ENCODE measurements at places on chromosomes 11 and 22. TPM values are rescaled to one million over a fixed set of nuclear protein-coding genes. Genes with fewer than 3 reads are reported as not detected.

P2RY2 gene
- not detected for total RNA-seq

FREY1 gene
- total RNA-seq = not detected

VPS51 gene
- 303 TPM for total RNA-seq

SMC1B gene
- not detected for total RNA-seq

CARD18 gene
- total RNA-seq = not detected

KRTAP5-10 gene
- total RNA-seq = not detected

BLID gene
- not detected for total RNA-seq

GNAZ gene
- total RNA-seq = 17.2 TPM

DNA sequence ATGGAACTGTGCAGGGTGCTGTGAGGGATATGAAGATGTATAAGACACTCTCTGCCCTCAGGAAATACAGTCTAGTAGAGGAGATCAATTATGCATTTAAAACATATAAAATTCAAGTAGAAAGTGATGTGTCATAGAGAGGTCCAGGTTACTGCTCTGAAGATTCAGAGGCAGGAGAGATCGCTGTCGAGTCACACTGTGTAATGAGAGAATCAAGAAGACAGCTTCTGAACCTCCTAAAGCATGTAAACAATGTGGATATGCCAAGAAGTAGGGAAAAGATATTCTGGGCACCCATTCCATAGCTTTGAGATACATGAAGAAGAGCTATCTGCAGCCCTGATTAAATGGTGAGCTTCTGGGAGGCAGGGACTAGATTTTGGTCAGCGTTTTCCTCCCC lies 16.7 kb downstream of the SSH3 start:
- DNase-seq = no peak

GRCh38 chr11:103529181-103529684 lies 420.0 kb downstream of the DYNC2H1 start:
- DNase-seq = no peak

GRCh38 chr11:74226907-74227306 lies 55.8 kb downstream of the PPME1 start:
- no peak for DNase-seq

GRCh38 chr11:95283650-95284049 lies 52.6 kb upstream of the SESN3 start:
- DNase-seq = no peak

DNA sequence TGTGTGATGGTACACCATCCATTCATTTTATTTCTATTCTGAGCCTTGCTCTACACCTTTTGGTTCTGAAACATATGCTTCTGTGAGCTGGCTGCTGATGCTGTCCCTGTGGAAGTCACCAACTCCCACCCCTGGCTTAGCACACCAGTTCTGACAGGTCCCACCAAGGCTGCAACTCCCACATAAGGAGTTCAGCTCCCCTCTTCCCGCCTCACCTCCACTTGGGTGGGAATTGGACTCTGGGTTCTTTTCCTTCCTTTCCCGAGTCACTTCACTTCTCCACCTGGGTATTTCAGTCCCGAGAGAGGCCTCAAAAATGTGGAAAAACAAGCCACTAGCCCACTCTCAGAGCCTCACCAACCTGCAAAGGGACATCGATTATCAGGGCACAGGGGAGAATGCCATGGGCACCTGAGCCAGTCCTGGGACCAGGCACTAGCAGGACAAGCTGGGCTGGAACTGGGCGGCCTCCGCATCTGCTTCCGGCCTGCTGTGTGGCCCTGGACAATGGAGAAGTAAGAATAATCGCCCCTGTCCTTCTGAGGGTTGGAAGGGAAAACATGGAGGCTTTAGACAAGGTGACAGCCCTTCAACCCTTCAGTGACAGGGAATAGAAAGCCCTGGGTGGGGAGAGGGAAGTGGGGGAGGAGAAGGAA lies 80.1 kb downstream of the IGLL1 start:
- DNase-seq = no peak

DNA sequence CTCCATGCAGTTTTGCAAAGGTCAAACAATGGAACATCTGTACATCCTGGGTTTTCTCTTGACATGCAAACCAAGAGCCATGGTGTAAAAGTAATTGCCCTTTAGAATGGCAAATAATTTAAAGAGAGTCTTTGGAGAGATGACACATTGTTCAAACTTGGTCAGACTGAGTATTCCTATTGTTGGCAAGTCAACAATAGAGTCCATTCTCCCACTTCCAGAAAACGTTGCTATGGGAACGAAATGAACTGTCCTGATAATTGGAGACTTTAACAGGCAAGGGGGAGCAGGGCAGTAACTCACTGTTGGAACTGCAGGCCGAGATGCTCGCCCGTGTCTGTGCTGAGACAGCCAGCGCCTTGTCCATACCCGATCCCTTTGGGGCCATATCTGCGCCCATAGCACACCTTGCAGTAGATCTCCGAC lies 13.9 kb downstream of the CSRP3 start:
- DNase-seq = no peak

DNA sequence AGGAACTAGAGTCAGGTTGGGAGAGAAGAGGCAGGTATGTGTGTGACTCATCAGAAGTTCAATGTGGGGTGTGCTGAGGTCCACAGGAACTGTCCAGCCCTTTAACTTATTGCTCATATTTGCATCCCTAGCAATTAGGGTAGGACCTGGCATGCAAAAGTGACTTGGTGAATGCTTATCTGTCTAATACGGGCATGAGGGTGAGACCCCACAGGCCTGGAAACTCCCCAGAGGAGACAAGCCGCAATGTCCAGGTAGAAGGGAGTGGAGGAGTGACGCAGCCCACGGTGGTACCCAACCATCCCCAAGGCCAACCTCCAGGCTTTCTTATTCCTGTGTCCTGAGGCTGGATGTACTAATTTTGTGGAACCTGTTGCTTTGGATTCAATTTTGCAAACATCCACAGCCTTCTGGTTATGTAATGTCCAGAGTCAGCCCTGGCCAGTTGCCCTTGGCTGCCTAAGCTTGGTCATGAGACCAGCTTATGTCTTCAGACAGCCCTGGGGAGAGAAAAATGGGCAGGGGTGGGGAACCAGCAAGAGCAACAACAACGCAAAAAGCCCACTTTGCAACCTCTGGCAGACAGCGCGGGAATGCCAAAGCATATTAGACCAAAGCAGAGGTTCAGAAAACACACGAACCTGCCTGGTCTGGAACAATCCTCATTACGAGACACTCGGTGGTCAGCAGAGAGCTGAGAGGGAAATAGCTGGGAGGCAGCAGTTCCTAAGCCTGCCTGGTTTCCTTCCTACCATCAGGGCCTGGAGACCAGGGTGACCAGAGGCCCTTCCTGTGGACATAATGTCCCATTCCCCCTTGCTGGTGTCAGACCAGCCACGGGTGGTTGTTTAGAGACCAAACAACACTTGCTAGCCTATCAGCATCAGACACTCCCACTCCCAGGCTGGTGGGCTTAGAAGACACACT lies 49.3 kb downstream of the TIMP3 start:
- DNase-seq = peak; percentile 63

DNA sequence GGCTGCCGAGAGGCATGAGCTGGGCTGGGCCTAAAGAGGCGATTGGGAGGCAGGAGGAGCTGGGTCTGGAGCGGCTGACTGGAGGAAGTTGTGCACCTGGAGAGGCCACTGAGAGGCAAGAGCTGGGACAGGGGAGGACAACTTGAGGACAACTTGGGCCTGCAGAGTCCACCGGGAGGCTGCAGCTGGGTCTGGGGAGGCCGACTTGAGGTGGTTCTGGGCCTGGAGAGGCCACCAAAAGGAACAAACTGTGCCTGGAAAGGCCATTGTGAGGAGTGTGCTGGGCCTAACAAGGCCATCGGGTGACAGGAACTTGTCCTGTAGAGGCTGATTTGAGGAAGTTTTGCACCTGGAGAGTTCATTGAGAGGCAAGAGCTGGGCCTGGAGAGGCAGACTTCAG lies 41.5 kb downstream of the OR4C45 start:
- DNase-seq = no peak

- no peak for DNase-seq
These were observed 36.1 kb upstream of the ADSL start for GRCh38 chr22:40310081-40310767.

All from G401 (cell line).